ENCODE measurements at places on chromosomes 7 and 10.

- DNase-seq = no peak
Measured at GRCh38 chr7:37092548-37092947, 356.1 kb downstream of the ELMO1 start.

DNA sequence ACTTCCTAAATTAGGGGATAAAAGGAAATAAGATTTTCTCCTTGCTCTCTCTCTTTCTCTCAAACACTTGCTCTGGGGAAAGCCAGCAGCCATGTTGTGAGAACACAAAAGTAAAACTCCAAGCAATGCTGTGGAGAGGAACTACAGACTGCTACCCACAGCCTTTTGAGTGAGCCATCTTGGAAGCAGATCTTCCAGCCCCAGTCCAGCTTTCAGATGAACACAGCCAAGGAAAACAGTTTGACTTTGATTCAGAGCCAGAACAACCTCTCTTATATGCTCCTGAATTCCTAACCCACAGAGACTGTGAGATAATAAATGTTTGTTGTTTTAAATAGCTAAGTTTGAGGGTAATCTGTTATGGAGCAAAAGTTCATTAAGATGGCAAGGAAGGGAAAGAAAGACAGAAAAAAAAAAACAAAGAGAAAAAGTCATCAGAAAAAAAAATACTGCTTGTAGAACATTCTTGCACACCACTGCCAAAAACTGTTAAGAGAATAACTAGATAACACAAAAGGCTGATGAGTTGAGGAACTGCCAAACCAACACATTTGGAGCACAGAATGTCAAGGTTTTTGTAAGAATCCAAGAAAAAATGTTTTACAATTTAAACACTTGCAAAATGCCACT, 20.9 kb upstream of the PRKAR2B start:
- DNase-seq = no peak

- no peak for DNase-seq
Measured at GRCh38 chr10:86693275-86693674, 25.0 kb downstream of the LDB3 start.

DNA sequence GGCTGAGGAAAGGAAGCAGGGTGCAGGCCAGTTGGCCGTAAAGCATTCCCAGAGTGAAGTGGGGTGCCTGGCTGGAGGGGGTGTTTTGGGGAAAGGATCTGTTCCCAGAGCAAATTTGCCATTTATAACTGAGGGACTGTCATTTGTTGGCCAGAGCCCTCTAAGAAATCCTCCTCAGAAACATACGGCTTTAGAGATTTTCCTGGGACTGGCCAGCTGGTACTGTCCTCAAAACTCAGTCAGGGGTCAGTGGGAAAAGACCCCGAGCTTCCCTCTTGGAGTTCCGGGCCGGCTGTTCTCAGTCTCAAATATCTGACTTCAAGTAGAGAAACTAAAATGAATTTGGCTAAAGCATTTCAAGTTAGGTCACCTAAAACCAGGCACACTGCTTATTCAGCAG, 55.9 kb downstream of the ETV1 start:
- no peak for DNase-seq
